ENCODE measurements at places on chromosomes 5 and 9.

GRCh38 chr9:116998305-116998704 is 311.2 kb downstream of the TRIM32 start:
- no peak for DNase-seq

GRCh38 chr9:138007918-138008841 is 130.6 kb downstream of the CACNA1B start:
- no peak for DNase-seq

DNA sequence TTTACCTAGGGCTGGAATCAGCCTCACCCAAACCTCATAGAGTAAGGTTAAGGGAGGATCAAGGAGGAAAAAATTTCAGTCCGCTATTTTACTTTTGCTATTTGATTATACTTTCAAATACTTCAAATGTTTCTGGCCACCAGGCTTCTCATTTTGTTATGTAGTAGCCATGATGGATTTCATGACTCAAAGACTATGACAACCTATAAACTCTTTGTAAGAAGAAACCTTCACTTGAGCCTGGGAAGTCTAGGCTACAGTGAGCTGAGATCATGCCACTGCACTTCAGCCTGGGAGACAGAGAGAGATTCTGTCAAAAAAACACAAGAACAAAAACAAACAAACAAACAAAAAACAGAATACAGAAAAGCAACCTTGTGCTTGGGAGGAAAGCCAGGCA is 293.6 kb upstream of the TNC start:
- no peak for DNase-seq

DNA sequence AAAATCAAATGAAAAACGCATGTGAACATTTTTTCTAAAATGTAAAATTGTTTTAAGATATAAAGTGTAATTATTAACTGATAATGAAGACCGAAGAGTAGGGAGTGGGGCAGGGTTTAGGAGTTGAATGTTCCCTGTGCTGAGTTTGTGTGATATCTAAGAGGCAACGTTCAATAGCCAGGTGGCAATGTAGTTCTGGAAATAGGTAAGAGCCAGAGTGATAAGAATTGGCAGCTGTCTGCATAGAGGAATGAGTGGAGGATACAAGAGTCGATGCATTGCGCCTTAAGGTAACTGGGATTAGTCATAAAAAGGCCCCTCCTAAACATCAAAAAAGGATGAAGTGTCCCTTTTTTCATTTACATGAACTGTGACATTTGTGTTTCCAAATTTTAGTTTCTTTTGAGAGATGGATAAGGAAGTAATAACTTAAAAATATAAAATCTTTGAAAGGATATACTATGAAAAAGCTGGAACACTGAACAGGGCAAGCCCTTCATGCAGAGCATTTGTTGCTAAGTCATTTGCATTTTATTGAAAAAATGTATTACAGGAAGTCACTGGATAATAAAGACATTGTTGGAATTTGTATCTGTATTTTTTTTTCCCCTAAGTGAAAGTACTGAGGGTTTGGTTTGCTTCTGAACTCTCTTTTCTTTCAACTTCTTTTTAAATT is 659.3 kb downstream of the ACTL7B start:
- DNase-seq = no peak
